ENCODE measurements at places on chromosomes 7 and 10.

DNA sequence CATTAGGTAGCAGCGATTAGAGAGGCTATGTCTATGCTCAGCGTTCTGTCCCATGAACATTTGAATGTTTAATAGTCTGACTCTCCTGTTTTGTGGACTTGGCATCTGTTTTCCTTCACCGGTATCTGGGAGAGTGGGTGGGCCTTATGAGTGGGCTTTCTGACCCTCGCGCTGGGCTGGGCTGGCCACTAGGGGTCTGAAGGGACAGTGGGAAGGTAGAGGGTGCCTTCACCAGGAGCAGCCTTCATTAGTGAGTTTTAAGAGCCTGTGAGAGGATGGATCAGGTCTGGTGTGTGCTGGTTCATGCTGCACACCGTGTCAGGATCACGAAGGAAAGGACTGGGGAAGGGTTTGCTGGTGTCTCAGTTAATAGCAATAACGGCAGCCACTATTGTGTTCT lies 33.4 kb downstream of the DCLRE1A start:
- no peaks in the 10 kb centered on the region for H3K36me3 ChIP-seq
- H3K27ac ChIP-seq: no peak overlapping the region
- DNase-seq: no peak
- H3K27me3 ChIP-seq: no peaks in the 10 kb centered on the region
- H3K4me1 ChIP-seq: no peaks in the 10 kb centered on the region
- H3K4me3 ChIP-seq: no peak overlapping the region

DNA sequence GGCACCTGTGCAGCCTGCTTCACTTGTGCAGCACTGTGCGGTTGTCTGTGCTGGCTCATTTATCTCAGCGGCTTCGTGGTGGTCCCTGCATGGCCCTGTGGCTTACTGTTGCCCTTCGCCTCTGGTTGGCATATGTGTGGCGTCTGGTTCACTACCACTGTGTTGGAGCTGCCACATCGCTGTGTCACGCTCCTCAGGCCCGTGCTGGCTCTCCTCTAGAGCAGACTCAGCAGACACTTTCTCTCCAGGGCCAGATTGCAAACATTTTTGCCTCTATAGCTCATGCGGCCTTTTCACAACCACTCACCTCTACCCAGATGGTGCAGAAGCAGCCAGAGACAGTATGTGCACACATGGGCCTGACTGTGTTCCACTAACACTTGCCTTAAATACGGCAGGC lies 37.9 kb downstream of the PPP2R2D start:
- no peaks in the 10 kb centered on the region for H3K27me3 ChIP-seq
- no peak overlapping the region for H3K27ac ChIP-seq
- H3K36me3 ChIP-seq: peaks cover 71% of the 10 kb centered on the region

- peaks cover 18% of the 10 kb centered on the region for H3K4me1 ChIP-seq
- no peaks in the 10 kb centered on the region for H3K27me3 ChIP-seq
- peak overlapping the region; percentile 60 for H3K4me3 ChIP-seq
- DNase-seq: peak; percentile 64
- H3K27ac ChIP-seq: peak overlapping the region; percentile 99
- peaks cover 3% of the 10 kb centered on the region for H3K36me3 ChIP-seq
Observed at GRCh38 chr7:107167483-107168232, 1.1 kb upstream of the HBP1 start.

- H3K36me3 ChIP-seq: no peaks in the 10 kb centered on the region
- no peak for DNase-seq
- no peaks in the 10 kb centered on the region for H3K4me1 ChIP-seq
- no peak overlapping the region for H3K27ac ChIP-seq
- H3K4me3 ChIP-seq: no peak overlapping the region
Observed at GRCh38 chr10:8767591-8767990, 713.1 kb downstream of the GATA3 start.

DNA sequence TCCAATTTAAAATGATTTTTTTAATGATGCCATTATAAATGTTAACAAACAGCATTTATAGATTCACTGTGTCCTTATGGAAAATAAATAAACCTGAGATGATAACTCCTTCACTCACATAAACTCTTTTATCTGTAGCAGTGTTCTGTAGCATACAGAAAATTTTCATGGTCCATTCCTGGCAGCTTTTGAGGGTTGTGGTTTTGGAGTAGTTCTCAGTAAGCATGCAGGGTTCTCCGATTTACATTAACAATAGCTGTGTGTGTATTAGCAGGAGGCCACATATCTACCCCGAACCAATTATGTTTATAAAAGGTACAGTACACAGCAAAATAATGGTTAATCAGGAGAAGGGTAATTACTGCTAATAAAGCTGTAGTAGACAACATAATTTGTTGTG lies 162.7 kb downstream of the CDCA7L start:
- DNase-seq: no peak
- no peaks in the 10 kb centered on the region for H3K4me1 ChIP-seq
- no peaks in the 10 kb centered on the region for H3K36me3 ChIP-seq
- no peak overlapping the region for H3K4me3 ChIP-seq
- no peak overlapping the region for H3K27ac ChIP-seq

- no peak for DNase-seq
- no peak overlapping the region for H3K4me3 ChIP-seq
- no peak overlapping the region for H3K27ac ChIP-seq
- no peaks in the 10 kb centered on the region for H3K4me1 ChIP-seq
- H3K36me3 ChIP-seq: no peaks in the 10 kb centered on the region
Observed at GRCh38 chr10:116667484-116667883, 46.7 kb downstream of the PNLIPRP2 start.

DNA sequence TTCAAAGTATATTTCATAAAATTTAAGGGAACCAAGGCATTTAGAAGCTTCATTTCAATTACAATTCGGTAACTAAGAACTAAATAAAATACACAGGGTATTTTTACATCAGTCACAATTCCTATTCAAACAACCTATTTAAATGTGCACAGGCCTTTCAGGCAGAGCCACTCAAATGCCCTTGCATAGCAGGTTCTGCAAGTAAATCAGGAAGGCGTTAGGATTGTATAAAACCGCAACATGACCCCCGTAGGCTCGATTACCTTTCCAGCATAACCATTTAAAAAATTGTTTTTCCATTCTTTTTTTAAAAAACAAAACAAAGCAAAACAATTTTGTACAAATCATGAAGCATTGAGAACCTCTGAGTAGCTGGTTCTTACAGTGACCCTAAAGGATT lies 289.9 kb upstream of the SP8 start:
- no peak overlapping the region for H3K27ac ChIP-seq
- no peaks in the 10 kb centered on the region for H3K36me3 ChIP-seq
- no peak for DNase-seq

DNA sequence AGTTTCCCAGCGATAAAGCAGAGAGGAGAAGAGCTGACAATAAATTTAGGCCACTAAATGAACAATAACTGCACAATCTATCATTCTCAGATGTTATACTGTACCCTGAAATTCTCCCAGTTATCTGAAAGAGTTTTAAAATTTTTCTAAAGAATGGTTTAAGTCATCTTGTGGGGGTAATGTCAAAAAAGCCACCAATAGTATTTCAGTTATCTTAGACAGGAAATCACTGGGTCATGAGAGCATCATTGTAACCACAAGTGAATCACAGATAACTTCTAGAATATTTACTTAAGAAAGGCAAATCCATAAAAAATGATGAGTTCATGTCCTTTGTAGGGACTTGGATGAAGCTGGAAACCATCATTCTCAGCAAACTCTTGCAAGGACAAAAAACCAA lies 147.1 kb downstream of the DNAJB9 start:
- no peak overlapping the region for H3K4me3 ChIP-seq
- H3K4me1 ChIP-seq: no peaks in the 10 kb centered on the region
- no peak overlapping the region for H3K27ac ChIP-seq
- H3K36me3 ChIP-seq: no peaks in the 10 kb centered on the region
- no peaks in the 10 kb centered on the region for H3K27me3 ChIP-seq

DNA sequence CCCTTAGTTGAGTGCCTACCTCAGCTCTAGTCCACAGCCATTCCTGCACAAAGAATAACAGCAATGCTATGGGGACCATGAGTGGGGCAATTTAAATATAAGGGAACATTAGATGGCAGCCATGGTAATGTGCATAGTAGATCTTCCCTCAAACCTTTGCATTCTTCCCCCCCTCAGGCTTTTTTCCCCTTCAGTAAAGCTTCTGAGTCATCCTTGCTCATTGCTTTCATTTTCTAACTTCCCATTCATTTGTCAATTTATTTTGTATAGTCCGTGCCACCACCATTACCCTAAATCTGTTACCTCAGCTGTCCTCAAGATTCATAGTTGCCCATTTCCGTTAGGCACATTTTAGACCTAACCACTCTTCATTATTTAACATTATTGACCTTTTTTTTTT lies 10.7 kb downstream of the HECTD2 start:
- no peaks in the 10 kb centered on the region for H3K36me3 ChIP-seq
- no peak overlapping the region for H3K27ac ChIP-seq
- no peak overlapping the region for H3K4me3 ChIP-seq
- DNase-seq: no peak

DNA sequence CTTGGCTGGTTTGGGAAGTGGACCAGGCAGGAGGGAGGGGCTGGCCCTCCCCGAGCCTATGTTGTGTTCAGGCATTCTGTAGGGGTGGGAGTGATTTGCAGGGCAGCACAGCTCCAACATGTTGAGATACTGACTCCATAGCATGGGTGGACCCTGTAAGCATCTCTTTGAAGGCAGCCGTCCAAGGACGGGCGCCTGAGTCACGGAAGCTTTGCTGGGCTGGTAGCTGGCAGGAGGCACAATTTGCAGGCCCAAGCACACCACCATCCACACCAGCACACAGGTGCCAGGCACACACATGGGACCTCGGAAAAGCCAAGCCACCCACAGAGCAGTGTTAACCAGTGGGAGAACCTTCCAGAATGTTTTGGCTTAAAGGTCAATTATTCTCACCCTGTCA lies 505.1 kb upstream of the FOXK1 start:
- no peaks in the 10 kb centered on the region for H3K4me1 ChIP-seq
- no peak overlapping the region for H3K27ac ChIP-seq
- no peak for DNase-seq
- H3K27me3 ChIP-seq: no peaks in the 10 kb centered on the region
- no peaks in the 10 kb centered on the region for H3K36me3 ChIP-seq

GRCh38 chr7:115582956-115583355 lies 447.6 kb downstream of the TFEC start:
- DNase-seq: no peak
- no peak overlapping the region for H3K27ac ChIP-seq
- no peaks in the 10 kb centered on the region for H3K4me1 ChIP-seq
- H3K36me3 ChIP-seq: no peaks in the 10 kb centered on the region

DNA sequence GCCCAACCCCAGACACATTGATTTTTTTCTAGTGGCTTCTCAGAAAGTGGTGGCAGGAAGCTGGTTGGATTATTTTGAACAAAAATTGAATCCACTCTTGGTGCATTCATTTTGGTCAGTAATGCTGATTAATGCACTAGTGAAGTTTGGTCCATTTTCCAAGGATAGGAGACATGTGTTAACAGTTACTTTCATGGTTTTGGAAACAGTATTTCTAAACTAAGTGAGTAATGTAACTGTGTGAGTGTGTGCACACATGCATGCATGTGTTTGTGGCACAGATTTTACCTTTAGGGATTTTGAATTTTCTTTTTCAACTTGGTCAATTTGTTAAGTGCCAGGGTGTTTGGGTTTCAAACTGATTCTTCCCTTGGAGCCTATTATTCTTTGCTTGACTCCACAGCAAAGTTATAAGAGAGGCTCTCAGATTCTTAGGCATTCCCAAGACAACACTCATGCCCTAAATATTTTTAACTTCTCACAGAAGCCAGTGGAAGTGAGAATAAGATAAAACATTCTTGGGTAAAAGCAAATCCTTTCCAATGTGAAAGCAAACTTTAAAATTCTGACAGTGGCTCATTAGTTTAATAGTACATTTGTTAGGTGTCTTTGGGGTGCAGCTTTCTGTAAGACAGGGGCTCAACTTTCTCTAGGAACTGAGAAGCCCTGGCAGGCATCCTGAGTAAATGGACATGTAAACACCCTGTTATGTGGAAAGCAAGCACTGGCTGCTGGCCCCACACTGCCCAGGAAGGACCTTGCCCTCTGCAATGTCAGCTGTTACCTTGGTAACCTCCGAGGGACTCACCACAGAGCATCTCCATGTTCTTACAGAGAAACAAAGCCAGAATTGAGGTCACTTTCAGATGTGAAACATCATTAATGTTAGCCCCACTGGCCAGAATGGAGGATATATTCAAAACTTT lies 68.4 kb downstream of the ASAH2B start:
- no peak overlapping the region for H3K4me3 ChIP-seq
- H3K27me3 ChIP-seq: no peaks in the 10 kb centered on the region
- no peak overlapping the region for H3K27ac ChIP-seq
- no peak for DNase-seq

DNA sequence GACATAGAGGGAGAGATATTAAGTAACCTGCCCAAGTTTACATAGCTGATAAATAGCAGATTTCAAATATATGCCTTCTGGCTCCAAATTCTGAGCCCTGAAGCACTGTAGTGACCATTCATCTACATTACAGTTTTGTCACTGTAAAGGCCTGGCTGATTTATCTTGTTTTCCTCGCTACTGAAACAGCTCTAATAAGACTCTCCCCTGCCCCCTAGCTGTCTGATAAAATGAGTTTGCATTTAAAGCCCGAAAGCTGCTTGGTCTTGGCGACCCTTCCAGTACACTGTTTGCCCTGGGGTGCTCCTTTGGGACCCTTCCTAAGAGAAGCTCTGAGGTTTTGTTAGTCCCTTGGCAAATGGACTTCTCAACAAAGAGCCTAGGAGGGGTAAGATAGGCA lies 59.7 kb upstream of the RAB11FIP2 start:
- peaks cover 11% of the 10 kb centered on the region for H3K27me3 ChIP-seq
- no peak overlapping the region for H3K27ac ChIP-seq
- no peak overlapping the region for H3K4me3 ChIP-seq
- no peaks in the 10 kb centered on the region for H3K36me3 ChIP-seq

- no peak overlapping the region for H3K27ac ChIP-seq
- DNase-seq: peak; percentile 81
- H3K4me1 ChIP-seq: peaks cover 31% of the 10 kb centered on the region
- H3K27me3 ChIP-seq: no peaks in the 10 kb centered on the region
- H3K36me3 ChIP-seq: peaks cover 43% of the 10 kb centered on the region
- H3K4me3 ChIP-seq: no peak overlapping the region
Observed at GRCh38 chr7:5704534-5704922, 76.9 kb downstream of the RNF216 start.

DNA sequence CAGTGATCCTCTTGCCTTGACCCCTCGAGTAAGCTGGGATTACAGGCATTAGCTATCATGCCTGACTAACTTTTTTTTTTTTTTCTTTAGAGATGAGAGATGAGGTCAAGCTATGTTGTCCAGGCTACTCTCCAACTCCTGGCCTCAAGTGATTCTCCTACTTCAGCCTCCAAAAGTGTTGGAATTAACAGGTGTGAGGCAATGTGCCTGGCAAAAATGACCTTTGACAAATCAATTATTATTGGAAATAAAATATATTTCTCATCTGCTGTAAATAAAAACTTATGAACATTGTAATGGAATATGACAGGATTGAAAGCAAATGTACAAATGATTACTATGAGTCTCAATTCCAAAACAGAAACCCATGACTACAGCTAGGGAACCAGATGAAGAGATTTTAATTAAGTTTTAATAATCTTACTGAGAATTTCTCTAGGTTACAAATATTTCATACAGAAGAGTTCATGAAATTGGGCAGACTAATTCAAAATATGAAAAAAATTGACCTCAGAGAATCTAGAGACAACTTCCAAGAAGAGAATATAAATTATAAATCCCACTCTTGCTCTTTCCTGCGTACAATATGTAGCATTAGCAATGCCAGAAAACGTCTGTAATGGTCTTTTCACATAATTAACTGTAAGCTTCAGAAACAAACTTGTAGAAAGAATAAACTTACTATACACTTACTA lies 414.7 kb downstream of the DGKB start:
- no peak overlapping the region for H3K4me3 ChIP-seq
- no peaks in the 10 kb centered on the region for H3K4me1 ChIP-seq
- H3K36me3 ChIP-seq: no peaks in the 10 kb centered on the region

- H3K4me1 ChIP-seq: no peaks in the 10 kb centered on the region
- DNase-seq: no peak
- H3K27ac ChIP-seq: no peak overlapping the region
- H3K4me3 ChIP-seq: no peak overlapping the region
- H3K27me3 ChIP-seq: no peaks in the 10 kb centered on the region
- no peaks in the 10 kb centered on the region for H3K36me3 ChIP-seq
Observed at GRCh38 chr7:68875857-68876256, 722.4 kb upstream of the AUTS2 start.

Data from CD4-positive, alpha-beta T cell (primary cell).